AG08396 (cell line): ENCODE measurements at places on chromosomes 7 and 10.
A peak's percentile ranks its signal among the peaks of the same experiment; 100 is the strongest.

- DNase-seq, result peak; percentile 54
These were observed 579 bp downstream of the RBM33 start for GRCh38 chr7:155644971-155645509.

DNA sequence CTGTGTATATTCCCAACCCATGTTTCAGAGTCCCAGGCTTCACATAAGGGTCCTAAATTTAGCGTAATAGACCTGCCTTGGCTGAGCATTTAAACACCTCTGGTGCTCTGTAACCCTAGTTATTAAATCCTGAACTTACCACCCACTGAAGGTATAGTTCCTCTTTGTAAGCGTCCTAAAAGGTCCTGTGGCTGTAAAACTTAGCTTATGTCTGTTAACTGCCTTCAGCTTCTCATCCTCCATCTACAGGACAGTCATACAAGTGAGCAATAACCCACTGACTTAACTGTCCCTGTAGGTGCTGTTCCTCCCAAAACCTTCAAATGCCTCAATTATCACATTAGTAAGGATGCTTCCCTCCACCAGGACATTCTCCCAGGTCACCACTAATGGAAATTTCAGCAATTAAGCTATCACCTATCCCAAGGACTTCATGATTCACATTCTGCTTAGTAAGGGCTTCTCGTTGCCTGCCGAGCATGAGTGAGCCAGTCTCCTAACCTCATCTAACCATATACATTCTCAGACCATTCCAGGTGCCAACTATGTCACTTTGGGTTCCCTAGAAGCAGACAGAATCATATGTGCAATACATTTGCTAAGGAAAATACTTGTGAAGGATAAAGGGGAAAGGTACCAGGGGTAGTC, 55.8 kb downstream of the CASD1 start:
- DNase-seq, result no peak

DNA sequence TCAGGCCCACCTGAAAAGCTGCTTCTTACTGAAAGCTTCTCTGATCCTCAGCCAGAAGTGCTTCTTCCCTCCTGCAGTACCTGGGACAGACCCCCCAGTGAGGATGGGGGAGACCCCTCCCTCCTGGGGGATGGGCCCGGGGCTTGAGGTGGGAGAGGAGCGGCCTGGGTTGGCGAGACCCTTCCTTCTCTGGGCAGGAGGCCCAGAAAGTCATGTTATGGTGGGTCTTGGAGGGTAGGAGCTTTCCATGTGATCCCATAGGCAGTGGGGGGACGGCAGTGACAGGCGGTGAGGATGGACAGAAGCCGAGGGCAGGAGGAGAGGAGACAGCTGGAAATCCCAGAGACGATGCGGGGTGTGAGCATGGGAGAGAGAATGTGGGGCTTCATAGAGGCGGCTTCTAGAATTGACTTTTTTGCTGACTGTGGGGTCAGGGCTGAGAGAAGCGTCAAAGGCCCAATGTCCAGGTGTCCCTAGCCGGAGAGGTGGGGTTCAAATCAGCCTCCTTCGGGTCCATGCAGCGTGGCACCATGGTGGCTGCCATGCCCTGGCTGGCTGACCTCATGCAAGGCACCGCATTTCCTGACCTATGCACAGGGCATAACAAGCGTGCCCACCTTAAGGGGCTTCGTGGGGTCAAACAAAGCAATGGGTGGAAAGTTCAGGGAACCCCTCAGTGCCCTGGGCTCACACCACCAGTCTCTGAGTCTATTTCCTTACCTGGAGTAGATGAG, 154.0 kb downstream of the UBE2H start:
- peak; percentile 2 for DNase-seq

DNA sequence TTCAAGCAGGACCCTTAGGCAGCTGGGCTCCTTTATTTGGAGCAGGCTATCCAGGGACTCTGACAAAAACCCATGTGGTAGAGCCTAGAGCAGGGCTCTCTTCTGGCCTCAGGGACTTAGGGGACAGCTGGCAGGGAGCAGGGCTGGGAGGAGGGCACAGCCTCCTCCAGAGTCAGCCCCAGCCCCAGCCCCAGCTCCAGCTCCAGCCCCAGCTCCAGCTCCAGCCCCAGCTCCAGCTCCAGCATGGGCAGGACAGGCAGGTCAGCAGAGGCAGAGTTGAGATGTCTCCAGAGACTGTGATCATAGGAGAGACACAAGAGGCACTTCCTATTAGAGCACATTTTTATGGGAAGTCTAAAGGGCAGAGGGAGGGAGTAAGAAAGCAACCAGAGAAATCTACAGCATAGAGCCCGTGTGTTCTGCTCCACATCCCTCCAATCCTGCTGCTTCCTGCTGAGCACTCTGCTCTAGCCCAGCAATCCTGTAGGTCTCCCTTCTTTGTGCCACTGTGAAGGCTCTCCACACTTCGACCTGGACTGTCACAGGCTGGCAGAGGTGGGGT, 13.3 kb upstream of the C10orf53 start:
- no peak for DNase-seq

DNA sequence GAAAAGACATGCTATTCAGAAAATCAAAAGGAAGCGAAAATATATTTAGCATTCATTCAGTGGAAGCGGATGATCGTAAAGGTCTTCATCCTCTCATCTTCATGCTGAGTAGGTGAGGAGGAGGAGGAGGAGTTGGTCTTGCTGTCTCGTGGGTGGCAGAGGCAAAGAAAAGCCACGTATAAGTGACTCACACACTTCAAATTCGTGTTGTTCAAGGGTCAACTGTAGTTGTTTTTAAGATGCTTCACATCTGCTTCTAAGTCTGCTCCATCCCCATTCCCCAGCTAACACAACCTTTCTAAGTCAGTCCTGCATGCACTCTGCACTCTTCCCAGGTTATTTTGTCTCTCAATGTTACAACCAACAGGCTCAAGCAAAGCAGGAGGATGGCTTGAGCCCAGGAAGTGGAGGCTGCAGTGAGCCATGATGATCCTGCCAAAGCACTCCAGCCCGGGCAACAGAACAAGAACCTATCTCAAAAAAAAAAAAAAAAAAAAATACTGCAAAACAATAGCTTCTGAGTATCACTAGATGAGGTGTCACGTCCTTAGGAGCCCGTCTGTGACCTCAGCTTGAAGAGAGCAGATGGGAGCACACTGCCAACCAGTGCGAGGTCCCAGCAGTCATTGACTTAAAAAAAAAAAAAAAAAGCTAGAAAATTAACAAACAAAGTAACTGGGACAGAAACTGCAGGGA, 70.5 kb downstream of the SFMBT2 start:
- DNase-seq, result no peak

- DNase-seq, result no peak
These were observed 7.9 kb downstream of the KNDC1 start for GRCh38 chr10:133167693-133168616.

DNA sequence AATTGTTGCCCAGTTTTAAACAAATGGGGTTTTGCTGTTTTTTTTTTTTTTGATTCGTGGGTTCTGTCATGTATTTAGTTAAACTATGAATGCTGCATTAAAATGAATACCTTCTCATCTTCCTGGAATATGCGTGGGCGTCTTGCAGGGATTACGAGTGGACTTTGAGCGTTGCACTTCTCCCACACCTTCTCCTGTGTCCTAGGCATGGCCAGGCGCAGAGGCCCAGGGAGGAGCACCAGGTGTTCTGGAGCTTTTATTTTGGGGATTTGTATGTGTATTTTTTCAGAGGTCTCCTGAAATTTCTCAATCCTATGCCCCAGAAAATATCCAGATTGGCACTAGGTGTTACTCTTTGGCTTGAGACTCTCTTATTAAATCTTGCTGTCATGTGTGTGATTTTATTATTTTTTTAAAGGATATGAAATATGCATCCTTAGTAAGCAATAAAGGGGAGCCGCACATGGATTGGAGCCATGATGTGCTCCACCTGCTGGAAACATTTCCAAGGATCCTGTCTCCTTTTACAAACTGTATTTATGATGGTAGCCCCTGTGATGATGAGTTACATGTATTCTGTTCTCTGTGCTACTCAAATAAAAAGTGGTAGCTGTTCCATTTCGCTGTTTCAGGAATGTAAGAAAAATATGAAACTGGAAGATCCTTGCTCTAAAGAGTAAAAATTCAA, 482.2 kb upstream of the KLF6 start:
- DNase-seq, result no peak

- peak; percentile 7 for DNase-seq
These were observed 101.6 kb downstream of the NPSR1 start for GRCh38 chr7:34759477-34760125.

- DNase-seq, result no peak
These were observed 9.3 kb upstream of the CLEC5A start for GRCh38 chr7:141956084-141956483.

- no peak for DNase-seq
These were observed 620.3 kb downstream of the CCSER2 start for GRCh38 chr10:84948644-84949043.

- peak; percentile 7 for DNase-seq
These were observed 17.6 kb downstream of the SLF2 start for GRCh38 chr10:100930368-100930767.

GRCh38 chr10:27241010-27241651, 534 bp upstream of the ACBD5 start:
- peak; percentile 12 for DNase-seq
